ENCODE measurements at places on chromosomes 7 and 10. TPM values are rescaled to one million over a fixed set of nuclear protein-coding genes. Genes with fewer than 3 reads are reported as not detected.

The TWIST1 gene
- 70.1 TPM for total RNA-seq

The MPP7 gene
- not detected for total RNA-seq

The GPAM gene
- total RNA-seq: 5.1 TPM

The ATP5MK gene
- 255 TPM for total RNA-seq

The HECW1 gene
- 0.35 TPM for total RNA-seq

The LRRC18 gene
- total RNA-seq: not detected

The ZDHHC16 gene
- 48.2 TPM for total RNA-seq

The SHH gene
- not detected for total RNA-seq

The CLRN3 gene
- not detected for total RNA-seq

The ACBD7 gene
- total RNA-seq: 0.47 TPM

The LRRC17 gene
- total RNA-seq: 76.1 TPM

The CALHM3 gene
- not detected for total RNA-seq

The ATRNL1 gene
- total RNA-seq: 0.26 TPM

The PMS2 gene
- total RNA-seq: 16.7 TPM

The CARD11 gene
- 0.70 TPM for total RNA-seq
